Hypothalamus (tissue), 51 donors: ENCODE measurements at places on chromosomes 1 and 21.

GRCh38 chr1:160340866-160341265 lies 2.2 kb downstream of the COPA start:
- no peak for DNase-seq

DNA sequence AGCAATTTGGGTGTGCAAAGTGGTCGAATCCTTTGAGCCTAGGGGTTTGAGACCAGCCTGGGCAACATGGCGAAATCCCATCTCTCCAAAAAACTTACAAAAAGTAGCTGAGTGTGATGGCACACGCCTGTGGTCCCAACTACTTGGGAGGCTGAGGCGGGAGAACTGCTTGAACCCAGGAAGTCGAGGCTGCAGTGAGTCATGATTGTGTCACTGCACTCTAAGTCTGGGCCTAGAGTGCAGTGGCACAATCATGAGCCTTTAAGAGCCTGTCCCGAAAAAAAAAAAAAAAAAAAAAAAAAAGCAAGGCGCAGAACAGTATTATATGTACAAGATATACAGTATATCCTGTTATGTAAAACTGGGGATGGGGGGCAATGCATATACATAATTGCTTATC lies 25.1 kb upstream of the HTR1D start:
- no peak for DNase-seq

GRCh38 chr1:29539971-29540370 lies 303.6 kb downstream of the PTPRU start:
- DNase-seq: no peak

DNA sequence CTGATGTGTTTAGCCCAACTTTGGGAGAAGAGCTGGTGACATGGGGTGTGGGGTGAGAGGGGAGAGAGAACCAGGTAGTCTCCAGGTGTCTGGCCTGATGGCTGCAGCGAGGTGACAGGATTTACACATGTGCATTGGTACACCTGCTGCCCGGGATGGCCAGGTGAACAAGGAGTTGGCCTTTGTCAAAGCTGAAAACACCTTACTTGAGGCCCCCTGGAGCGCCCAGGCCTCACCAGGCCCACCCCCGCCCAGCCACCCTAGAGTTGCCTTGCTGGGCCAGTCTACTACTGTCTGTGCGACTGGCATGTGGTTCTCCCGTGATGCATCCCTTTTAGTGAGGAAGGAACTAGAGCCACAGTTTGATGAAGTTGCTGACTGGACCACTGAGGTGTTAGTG lies 90.5 kb downstream of the ADARB1 start:
- DNase-seq: no peak

DNA sequence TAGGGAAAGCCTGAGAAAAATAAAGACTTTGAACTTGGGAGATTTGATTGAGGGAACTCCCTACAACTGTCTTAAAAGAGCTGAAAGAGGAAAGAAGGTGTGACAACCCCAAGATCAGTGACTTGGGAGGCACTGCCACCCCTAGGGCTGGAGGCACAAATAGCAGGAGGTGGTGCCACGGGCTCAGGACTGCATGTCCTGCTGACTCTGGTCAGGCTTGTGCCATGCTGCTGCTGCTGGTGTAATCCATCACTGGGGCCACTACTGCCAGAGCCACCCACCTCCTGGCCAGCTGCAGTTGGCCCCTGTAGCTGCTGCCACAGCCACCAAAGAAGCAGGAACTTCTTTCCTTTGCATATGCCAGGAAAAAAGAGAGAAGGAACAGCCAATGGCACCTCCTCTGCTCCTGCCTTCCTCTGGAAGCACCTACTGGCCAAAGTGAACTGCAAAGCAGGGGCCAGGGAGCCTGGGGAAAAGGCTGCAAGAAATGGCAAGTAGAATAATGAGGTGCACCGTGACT lies 730.3 kb downstream of the PTPRU start:
- no peak for DNase-seq

GRCh38 chr1:154837034-154837671 lies 32.9 kb downstream of the KCNN3 start:
- DNase-seq: no peak

GRCh38 chr1:27423709-27424108 lies 31.3 kb downstream of the GPR3 start:
- no peak for DNase-seq

DNA sequence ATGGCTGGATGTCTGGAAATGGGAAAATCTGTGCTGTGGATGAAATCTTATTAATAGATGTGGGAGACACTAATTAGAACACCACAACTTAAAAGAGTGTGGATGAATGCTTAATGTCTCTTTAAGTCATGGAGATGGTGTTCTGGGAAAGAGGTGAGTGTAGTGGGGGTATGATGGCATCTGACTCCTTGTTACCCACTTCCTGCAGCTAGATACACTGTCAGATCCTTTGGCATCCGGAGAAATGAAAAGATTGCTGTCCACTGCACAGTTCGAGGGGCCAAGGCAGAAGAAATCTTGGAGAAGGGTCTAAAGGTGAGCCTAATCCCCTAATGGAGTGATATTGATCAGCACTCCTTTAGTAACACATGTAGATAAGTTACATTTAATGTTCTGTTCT lies 2.0 kb downstream of the RPL11 start:
- DNase-seq: no peak

DNA sequence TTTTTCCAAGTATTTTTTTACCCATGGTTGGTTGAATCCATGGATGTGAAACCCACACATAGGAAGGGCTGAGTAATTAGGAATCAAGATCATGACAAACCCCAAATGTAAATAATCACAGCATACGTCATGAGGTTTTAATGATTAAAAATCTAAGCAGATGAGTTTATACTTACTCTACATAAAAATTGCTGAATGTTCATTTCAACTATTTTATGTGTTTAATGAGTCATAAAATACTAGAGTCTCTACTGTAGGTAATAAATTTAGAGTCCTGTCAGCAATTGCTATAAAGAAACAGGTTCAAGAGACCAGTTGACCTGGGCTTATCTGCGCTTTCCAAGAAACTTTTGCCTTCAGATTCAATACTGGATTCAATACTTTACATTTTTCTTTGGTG lies 18.2 kb downstream of the CTH start:
- no peak for DNase-seq

- DNase-seq: no peak
Measured at GRCh38 chr1:10613340-10613739, 138.6 kb downstream of the PEX14 start.

- DNase-seq: no peak
Measured at GRCh38 chr1:47611992-47612391, 174.1 kb downstream of the FOXD2 start.

GRCh38 chr1:2558420-2558819 lies 2.2 kb downstream of the TNFRSF14 start:
- DNase-seq: no peak

DNA sequence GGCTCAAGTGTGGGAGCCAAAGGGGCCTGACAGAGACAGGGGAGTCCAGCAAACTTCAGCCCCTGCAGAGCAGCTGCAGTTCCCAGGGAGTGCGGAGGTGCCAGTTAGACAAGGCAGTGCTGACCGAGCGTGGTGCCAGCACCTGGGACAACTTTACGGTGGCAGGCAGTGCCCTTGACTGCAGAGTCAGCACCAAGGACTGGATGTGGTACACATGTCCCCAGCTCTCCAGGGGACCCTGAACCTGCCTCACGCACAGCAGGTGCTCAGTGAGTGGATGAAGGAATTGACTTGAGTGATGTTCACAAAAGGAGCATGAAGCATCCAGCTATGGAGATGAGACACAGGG lies 296.5 kb downstream of the SIPA1L2 start:
- DNase-seq: no peak

- DNase-seq: no peak
Measured at GRCh38 chr1:65149351-65150107, 1.5 kb downstream of the AK4 start.
